ENCODE measurements at places on chromosomes 6 and 20. TPM values are rescaled to one million over a fixed set of nuclear protein-coding genes. Genes with fewer than 3 reads are reported as not detected.
A peak's percentile ranks its signal among the peaks of the same experiment; 100 is the strongest.

NSFL1C gene
- 82.5 TPM for total RNA-seq

UBD gene
- total RNA-seq = 2.0 TPM

CENPW gene
- total RNA-seq = not detected

DNA sequence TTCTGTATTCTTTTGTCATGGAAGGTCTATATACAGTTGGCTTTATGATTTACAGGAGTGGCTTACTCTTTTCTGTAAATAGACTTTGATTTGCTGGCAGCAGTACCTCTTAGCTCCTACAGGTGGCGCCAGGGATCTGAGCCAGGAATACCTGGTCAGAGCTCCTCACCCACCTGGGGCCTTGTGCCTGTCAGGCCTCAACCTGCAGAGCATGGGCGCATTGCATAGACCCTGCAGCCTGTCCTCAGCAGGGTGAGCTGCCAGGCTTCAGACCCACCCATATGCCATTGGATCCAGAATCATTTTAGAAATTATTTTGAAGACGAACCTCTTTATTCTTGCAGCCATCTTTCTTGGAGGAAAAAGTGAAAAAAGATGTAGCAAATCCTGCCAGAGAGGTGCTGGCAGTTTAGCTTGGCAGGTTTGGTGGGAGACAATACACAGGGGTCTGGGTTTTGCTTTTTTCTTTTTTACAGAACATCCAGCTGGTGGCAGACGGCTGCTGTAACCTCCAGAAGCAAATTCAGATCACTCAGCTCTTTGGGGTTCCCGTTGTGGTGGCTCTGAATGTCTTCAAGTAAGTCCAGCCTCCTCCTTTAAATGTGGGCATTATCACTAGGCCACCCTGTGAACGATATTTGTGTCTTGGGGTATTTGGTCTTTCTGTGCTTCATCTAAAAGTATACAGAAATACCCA, 149.1 kb downstream of the MTHFD1L start:
- H3K4me1 ChIP-seq = no peaks in the 10 kb centered on the region
- no peaks in the 10 kb centered on the region for H3K27me3 ChIP-seq
- peak; percentile 75 for DNase-seq
- no peak overlapping the region for H3K27ac ChIP-seq

- H3K4me1 ChIP-seq = no peaks in the 10 kb centered on the region
- H3K27ac ChIP-seq = no peak overlapping the region
- H3K27me3 ChIP-seq = no peaks in the 10 kb centered on the region
- no peak overlapping the region for H3K4me3 ChIP-seq
- no peak for DNase-seq
Measured at GRCh38 chr6:63213325-63213724, 2.1 kb downstream of the FKBP1C start.

DNA sequence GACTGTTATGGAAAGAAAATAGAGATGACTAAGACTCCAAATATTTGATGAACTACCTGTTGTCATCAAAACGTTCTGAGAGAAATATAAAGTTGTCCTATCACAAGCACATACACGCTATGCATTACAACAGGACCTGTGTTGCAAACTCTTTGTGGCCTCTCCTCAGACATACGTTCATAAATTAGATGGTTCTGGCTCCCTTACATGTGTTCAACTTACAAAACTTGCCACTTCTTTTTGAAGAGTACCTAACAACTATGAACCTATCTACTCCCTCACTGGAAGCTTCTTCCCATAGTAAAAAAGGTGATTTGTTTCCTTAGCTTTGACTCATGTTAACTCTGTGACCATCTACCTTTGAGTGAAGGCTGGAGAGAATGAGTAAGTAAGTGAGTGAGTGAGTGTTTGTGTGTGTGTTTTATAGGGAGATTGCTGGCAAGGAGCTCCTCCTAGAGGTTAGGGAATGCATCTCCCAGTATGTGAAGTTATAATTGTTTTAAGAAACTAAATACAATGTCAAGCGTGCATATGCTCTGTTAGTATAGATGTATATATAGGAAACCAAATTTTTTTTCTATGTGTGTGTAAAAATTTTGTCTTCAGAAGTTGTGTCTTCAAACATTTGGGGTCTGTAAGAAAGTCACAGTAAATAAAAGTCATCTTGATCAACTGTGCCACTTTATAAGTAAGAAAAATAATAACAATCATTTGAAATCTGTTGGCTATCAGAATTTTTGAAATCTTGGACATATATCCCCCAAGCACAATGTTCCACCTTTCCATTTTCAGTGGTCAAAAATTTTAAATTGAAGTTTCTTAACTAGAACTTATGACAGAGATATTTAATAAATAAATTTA, 1211.1 kb upstream of the GJE1 start:
- H3K36me3 ChIP-seq = no peaks in the 10 kb centered on the region
- H3K27me3 ChIP-seq = no peaks in the 10 kb centered on the region
- no peak overlapping the region for H3K4me3 ChIP-seq
- no peak overlapping the region for H3K27ac ChIP-seq

GRCh38 chr6:166281104-166281503, 27.1 kb downstream of the PRR18 start:
- no peaks in the 10 kb centered on the region for H3K4me1 ChIP-seq
- DNase-seq = no peak
- H3K27ac ChIP-seq = no peak overlapping the region
- no peaks in the 10 kb centered on the region for H3K36me3 ChIP-seq

DNA sequence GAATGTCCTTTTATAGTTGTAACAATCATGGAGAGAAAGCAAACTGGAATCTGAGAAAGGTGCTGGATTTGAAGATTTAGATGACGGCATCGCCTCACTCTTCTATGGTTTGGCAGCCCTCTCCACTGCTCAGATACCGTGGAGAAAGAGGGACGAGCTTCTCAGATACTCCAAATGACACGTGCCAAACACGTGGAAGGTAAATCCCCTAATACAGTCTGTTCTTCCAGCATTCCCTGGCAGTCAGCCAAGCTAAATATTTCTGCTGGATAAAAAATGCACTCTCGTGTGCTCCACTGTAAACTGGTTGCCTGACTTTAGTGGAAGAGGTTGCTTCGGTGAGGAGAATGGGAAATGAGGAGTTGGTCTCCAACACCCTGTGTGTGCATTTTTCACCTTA, 16.7 kb upstream of the PRDM1 start:
- DNase-seq = no peak
- no peaks in the 10 kb centered on the region for H3K27me3 ChIP-seq
- no peak overlapping the region for H3K4me3 ChIP-seq
- H3K27ac ChIP-seq = no peak overlapping the region

DNA sequence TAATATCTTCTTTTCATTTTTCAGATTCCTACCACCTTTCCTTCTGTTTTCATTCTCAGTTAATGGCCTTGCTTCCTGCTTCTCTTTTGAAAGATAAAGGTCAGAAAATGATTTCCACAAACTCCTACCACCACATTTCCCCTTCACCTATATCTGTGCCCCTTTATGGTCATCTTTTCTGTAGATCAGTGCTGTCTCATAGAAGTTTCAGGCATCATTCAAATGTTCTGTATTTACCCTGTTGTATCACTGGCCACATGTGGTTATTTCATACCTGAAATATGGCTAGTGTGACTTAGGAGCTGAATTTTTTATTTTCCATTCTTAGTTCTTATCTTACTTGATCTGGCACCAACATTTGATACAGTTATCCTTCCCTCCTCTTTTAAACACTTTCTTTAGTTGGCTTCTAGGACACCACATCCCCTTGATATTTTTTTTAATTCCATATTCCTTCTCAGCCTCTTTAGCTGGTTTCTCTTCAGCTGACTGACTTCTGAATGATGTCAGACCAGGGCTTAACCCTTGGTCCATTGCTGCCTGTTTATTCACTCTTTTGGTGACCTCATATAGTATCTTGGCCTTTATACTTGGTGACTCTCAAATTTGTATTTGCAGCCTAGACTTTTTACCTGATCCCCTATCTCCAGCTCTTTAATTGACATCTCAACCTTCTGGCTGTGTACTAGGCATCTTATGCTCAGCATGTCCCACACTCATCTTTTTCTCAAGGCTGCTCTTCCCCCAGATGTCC, 81.0 kb downstream of the ATRN start:
- H3K36me3 ChIP-seq = no peaks in the 10 kb centered on the region
- no peak overlapping the region for H3K4me3 ChIP-seq
- DNase-seq = no peak
- no peaks in the 10 kb centered on the region for H3K4me1 ChIP-seq

DNA sequence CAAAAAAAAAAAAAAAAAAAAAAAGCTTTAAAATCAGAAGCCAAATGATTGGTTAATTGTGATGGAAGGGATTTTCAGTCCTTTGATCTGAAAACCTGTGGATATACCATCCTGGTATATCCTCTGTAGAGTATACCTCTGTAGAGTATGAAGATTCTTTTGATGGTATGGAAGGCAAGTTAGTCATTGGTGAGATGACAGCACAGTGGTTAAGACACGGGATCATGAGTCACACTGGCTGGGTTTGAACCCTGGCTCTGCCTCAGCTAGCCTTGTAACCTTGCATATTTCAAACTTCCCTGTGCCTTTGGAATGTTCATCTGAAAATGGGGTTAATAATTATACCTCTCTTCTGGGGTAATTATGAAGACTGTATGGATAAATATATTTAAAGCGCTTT, 179.3 kb downstream of the CARMIL1 start:
- H3K4me1 ChIP-seq = no peaks in the 10 kb centered on the region
- H3K36me3 ChIP-seq = no peaks in the 10 kb centered on the region
- H3K27ac ChIP-seq = no peak overlapping the region
- DNase-seq = no peak
- H3K4me3 ChIP-seq = no peak overlapping the region

DNA sequence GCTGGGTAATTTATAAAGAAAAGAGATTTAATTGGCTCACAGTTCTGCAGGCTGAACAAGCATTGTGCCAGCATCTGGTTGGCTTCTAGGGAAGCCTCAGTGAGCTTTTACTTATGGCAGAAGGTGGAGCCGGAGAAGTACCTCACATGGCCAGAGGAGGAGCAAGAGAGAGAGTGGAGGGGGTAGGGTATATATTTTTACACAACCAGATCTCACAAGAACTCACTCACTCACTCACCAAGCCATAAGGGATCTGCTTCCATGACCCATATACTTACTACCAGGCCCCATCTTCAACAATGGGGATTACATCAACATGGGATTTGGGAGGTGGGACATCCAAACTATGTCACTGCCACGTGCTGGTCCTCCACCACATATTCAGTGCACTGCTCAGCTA, 152.6 kb upstream of the PRND start:
- no peaks in the 10 kb centered on the region for H3K36me3 ChIP-seq
- no peak overlapping the region for H3K27ac ChIP-seq
- no peaks in the 10 kb centered on the region for H3K4me1 ChIP-seq
- no peak overlapping the region for H3K4me3 ChIP-seq
- DNase-seq = no peak
- H3K27me3 ChIP-seq = no peaks in the 10 kb centered on the region

DNA sequence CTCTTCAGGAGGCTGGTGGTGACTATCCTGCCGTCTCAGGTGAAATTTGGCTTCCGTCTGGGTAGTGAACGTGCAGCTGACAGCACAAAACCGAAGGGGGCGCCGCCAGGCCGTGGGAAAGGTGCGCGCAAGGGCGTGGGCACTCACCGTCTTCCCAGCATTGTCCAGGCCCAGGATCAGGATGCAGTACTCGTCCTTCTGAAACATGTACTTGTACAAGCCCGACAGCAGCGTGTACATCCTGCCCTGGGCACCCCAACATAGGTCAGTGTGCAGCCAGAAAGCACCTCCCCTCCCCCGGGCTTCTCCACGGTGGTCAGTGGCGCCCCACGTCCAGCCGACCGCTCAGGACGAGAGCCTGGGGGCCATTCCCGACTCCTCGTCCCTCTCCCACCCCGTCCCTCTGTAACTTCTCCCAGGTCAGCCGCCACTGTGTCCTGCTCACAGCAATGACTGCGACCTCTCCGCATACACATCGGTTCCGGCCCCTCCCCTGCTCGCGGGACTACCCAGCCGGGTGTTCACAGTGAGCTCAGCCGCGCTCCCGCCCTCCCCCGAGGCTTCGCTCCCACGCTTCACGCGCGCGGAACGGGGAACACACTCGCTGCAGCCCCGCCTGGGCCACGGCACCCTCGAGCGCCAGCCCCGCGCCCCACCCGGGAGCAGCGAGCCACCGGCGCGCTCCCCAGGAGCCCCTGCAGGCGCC, 771 bp downstream of the ARFRP1 start:
- no peaks in the 10 kb centered on the region for H3K27me3 ChIP-seq
- H3K4me1 ChIP-seq = peaks cover 15% of the 10 kb centered on the region
- peak; percentile 47 for DNase-seq
- H3K4me3 ChIP-seq = peak overlapping the region; percentile 85
- H3K36me3 ChIP-seq = no peaks in the 10 kb centered on the region

Measured in Peyer's patch (tissue), 4 donors.